ENCODE measurements at places on chromosomes 12 and 14. TPM values are rescaled to one million over a fixed set of nuclear protein-coding genes. Genes with fewer than 3 reads are reported as not detected.

CD4 gene
- total RNA-seq: 14.4 TPM

NELL2 gene
- 0.26 TPM for total RNA-seq

FGF6 gene
- not detected for total RNA-seq

PTPN6 gene
- 0.26 TPM for total RNA-seq

TRHDE gene
- 7.3 TPM for total RNA-seq

TMEM179 gene
- total RNA-seq: under 0.01 TPM

ACVRL1 gene
- total RNA-seq: 20.8 TPM

AKAP3 gene
- total RNA-seq: 1.5 TPM

ZNF410 gene
- 71.4 TPM for total RNA-seq

LRIG3 gene
- 65.7 TPM for total RNA-seq

CPNE8 gene
- 10.5 TPM for total RNA-seq

SERPINA9 gene
- total RNA-seq: not detected

CARMIL3 gene
- total RNA-seq: 0.17 TPM

DNA sequence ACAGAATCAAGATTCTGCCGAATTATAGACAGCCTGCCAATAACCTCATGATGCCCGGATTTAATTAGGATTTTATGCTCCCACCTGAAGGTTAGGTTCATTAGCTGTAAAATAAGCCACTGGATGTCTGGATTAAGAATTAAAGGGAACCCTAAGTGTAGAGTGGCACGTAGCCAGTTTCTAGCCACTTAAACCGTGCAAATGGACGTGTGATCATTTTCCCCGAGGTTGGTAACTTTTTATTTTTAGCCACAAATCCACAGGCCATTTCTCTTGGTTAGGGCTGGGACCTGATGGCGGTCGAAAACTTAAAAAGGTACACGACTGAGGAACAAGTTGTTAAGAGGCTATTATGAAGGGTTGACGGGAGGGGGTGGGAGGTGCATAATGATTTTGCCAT lies 127.3 kb upstream of the TMPO start:
- no peak for DNase-seq

- no peak for DNase-seq
These were observed 254.2 kb downstream of the KIF21A start for GRCh38 chr12:39188689-39189088.

GRCh38 chr12:21552635-21553328 lies 26.7 kb downstream of the SPX start:
- DNase-seq: no peak

DNA sequence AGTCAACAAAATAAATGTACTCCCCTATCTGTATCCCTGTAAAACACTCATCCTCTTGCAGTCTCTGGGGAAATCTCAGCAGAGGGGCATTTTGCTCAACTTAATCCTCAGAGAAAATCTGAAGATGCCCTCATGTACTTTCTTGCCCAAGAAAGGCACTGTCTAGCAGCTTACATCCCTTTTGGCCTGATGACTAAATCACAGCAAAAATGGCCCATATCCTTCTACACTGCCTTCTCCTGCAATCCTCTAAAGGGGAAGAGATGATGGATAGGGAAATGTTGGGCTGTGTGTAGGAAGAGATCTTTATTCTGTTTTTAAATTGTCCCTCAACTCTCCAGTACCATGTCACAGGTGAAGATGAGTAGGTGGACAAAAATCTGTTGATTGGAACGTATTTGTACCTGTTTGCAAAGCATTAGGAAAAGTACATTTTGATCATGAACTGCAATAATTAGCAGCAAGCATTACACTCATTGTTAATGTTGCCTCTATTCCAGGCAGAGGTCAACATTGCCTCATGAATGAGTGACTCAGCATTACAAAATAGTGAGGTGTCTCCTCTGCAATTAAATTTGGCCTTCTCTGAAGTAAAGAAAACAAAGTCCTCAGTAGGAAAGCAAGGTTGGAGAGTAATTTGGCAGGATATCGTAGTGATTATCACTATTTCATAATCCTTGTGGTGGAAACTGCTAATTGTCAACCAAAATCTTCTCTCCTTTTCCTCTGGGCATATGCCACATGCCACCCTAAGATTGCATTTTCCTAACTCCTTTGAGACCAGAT lies 172.4 kb upstream of the CAND1 start:
- DNase-seq: no peak

- no peak for DNase-seq
These were observed 37.2 kb downstream of the BTBD7 start for GRCh38 chr14:93295541-93296220.

DNA sequence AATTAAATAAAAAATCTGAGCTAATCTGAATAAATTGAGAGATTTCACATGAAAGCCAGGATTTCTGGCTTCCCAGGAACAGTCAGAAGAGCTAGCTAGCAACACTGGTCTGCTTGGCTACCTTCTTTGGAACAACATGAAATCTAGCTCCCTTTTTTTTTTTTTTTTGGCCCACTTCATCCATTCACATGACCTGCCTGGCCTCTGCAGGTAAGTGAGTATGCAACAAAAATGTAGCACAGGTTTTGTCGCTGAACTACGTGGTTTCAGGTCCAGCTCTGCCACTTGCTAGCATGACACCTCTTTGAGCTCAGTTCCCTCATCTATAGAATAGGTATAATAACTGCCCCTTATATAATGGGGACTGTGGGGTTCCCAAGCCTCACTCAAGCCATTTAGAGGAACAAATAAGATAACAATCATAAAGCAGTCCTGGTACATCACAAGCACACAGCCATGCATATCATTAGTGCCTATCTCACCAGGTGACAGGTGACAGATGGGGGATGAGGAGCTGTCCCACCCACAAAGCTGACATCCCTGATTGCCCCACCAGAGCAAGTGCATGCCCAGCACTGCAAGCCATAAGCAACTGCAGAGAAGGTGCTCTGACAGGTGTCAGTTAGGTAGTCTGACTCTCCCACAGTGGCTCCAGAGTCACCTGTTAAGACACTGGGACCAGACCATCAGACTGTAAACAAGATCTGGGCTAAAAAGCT lies 25.6 kb downstream of the PXN start:
- no peak for DNase-seq

GRCh38 chr12:26846416-26846815 lies 13.4 kb upstream of the ITPR2 start:
- no peak for DNase-seq

DNA sequence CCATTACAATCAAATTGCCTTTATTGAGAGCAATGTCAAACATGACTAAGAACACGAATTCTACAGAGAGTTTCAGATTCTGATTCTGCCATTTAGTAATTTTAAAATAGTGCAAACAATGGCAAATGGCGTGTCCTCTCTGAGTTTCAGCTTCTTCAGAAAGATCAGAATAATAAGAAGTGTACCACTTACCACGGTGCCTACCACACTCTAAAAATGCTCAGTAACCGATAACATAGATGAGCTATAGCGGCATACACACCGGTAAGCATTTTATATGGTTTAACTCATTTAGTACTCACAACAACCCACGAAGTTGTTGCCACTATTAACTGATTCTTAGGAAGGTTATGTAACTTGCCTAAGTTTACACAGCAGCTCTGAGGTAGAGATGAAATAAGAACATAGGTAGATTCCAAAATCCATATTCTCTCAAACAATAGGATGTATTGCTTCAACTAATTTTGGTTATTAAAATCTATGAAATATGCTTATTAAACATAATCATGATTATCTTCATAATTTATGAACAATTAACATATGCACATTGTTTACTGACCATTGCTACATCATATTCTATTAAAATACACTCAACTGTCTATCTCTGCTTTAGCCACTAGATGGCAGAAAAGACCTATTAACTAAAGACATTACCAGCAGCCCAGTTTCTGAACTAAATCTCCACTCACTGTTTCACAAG lies 38.3 kb downstream of the SLC6A15 start:
- peak; percentile 25 for DNase-seq

DNA sequence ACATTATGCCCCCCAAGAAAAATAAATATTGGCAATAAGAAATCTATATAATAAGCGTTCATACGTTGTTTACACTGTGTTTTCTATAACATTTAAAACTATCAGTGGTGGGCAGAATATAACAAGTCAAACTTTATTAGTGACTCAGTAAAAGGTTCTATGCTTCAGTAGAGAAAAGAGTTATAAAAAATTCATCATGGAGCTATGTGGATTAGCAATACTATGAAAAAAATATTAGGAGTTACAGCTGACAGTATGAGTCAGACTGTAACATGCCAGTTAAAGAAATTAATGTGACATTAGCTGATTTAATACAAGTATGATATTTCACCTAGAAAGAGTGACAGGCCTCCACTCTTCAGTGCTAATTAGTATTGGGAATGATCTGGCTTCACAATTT lies 125.1 kb upstream of the GARIN6 start:
- no peak for DNase-seq

DNA sequence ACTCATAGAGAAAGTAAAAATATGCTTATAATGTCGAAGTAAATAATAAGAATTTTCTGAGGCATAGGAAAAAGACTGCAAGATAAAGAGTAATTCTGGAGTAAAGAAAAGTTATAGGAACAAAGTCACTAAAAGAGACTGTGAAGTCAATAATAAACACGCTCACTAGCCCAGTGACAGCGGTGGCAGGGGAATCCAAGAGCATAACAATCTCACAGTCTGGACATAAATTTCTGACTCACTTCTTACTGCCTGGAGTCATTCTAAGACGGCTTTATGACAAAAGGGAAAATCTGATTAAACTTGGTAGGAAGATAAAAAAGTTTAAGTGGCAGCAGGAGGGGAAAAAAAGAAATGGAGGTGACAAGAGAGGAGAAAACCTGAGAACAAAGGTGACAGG lies 56.4 kb upstream of the GRIP1 start:
- DNase-seq: no peak

GRCh38 chr12:83216230-83216629 lies 529.5 kb downstream of the TMTC2 start:
- DNase-seq: no peak

GRCh38 chr14:66228267-66228970 lies 257.8 kb upstream of the CCDC196 start:
- peak; percentile 15 for DNase-seq

DNA sequence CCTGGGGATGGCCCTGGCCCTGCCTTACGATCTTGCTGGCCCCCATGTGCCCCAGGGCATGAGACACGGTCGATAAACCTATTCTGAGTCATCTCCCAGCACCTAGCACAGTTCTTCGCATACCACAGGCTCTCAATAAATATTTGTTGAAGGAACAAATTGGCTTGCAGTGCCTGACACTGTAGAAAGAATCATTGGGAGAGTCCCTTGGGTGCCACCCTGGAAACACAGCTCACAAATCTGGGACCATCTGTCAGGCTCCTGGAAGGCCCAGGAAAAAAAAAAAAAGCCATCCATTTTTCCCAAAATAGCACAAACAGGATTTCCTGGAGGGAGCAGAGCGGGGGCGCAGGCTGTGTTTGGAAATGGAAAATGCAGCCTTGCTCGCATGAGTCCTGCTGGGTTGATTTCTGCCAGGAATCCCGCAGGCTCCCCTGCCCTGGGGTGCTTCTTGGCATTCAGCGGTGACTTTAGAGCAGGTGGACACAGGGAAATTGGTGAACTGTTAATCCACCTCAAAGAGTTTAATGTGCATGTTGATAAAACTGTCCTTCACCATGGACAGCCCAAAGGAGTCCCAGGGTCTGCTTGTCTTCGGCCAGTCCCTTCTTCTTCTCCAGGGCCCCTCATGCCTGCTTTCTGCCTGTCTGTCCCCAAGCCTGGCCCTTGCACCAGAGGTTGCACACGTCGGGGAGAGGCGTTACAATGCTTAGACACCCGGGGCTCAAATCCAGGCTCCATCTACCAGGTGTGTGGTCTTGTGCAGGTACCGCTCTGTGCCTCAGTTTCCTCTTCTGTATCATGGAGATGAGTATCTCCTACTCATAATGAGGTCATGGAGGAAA lies 106.1 kb upstream of the RFLNA start:
- DNase-seq: peak; percentile 37

DNA sequence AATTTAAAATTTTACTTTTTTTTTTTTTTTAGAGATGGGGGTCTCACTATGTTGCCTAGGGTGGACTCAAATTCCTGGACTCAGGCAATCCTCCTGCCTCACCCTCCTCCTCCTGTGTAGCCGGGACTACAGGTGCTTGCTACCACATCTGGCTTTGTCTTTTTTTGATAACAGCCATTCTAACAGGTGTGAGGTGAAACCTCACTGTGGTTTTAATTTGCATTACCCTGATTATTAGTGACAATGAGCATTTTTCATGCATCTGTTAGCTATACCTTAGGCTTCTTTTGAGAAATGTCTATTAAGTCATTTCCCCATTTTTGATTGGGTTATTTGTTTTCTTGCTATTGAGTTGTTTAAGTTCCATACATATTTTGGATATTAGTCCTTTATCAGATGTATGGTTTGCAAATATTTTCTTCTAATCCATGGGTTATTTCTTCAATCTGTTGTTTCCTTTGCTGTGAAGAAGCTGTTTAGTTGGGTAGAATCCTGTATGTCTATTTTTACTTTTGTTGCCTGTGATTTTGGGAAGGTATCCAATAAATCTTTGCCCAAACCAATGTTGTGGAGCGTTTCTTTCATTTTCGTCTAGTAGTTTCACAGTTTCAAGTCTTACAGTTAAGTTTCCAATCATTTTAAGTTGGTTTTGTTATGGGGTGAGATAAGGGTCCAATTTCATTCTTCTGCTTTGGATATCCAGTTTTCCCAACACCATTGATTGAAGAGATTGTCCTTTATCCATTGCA lies 86.1 kb downstream of the MYF5 start:
- DNase-seq: no peak

GRCh38 chr12:57626111-57626920 lies 6.7 kb downstream of the B4GALNT1 start:
- no peak for DNase-seq

- DNase-seq: no peak
These were observed 238.5 kb upstream of the NAV3 start for GRCh38 chr12:77591959-77592743.

GRCh38 chr12:60539592-60539991 lies 943.8 kb downstream of the SLC16A7 start:
- peak; percentile 67 for DNase-seq

DNA sequence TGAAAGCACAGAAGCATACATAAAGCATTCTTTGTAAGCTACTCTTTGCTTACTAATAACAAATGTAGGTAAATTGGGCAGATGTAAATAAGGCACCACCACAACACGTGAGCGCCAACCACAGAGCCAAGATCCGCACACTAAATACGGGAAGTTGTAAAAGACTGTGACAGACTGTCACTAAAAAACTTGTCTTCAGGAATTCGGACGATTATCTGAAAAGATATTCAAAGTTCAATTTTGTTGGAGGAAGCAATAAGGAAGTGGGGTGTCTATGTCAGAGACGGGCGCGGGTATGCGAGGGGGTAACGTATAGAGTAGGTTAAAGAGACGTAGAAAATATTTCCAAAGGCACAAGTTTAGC lies 1.5 kb upstream of the HSP90B1 start:
- DNase-seq: no peak

DNA sequence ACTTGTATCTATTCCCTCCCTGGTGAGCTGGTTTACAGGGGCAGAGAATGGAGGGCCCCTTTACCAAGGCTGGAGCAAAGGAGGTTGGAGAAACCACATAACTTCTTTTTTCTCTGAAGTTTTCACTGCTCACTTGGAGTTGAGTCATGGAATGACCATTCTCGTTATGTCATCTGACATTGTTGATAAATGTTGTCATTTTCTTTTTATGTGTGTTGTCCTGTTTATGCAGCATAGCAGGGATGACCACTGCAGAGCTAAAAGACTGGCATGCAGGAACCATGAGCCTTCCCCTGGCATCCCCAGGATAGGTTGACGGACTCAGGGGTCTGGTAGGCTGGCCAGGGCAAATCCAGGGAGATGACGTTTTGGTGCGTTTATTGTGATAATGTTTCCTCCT lies 256.8 kb upstream of the DDHD1 start:
- no peak for DNase-seq

- peak; percentile 37 for DNase-seq
These were observed 146.3 kb downstream of the CAND1 start for GRCh38 chr12:67415473-67415872.

- DNase-seq: no peak
These were observed 28.2 kb upstream of the CPSF6 start for GRCh38 chr12:69211160-69211559.

GRCh38 chr12:40827683-40828592 lies 135.7 kb downstream of the CNTN1 start:
- no peak for DNase-seq

All from fibroblast of lung (primary cell).